ENCODE measurements at places on chromosomes 1 and 21.

DNA sequence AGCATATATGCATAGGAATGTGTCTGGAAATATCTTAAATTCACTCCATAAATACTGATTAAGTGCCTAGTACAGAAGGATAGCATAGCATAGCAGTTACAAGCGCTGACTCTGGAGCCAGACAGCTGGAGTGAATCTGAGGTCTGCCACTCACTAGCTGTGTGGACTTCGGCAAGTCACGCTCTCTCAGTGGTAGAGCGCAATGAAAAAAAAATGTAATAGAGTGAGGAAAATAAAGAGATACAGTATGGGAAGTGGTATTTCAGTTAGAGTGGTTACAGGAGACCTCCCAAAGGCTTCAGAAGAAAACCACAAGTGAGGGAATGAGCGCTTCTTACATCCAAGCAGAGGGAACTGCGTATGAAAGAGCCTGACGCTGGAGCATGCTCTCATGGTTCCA is 338.9 kb upstream of the PRMT6 start:
- DNase-seq, result no peak

- no peak for DNase-seq
Measured at GRCh38 chr21:28148400-28149064, 844.1 kb downstream of the LTN1 start.

- peak; percentile 3 for DNase-seq
Measured at GRCh38 chr1:174702011-174702410, 254.2 kb downstream of the GPR52 start.

DNA sequence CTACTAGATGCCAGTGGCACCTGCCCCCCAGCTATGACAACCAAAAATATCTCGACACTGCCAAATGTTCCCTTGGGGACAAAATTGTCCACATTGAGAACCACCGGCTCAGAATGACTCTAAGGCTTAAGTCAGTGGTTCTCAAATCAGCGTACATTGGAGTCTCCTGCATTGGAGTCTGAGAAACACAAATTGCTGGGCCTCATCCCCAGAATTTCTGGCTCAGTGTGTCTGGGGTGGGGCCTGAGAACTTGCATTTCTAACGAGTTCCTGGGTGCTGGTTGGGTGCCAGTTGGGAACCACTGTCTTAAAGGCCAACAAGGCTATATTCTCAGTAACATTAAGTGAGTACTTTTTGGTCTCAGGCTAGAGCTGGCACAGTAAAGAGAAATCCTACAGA is 77.7 kb upstream of the GADD45A start:
- no peak for DNase-seq

GRCh38 chr1:116857092-116857491 is 52.6 kb upstream of the PTGFRN start:
- no peak for DNase-seq
